Fibroblast of skin of right biceps (primary cell): ENCODE measurements at places on chromosomes 5 and 9.

- DNase-seq, result no peak
Observed at GRCh38 chr9:123426406-123426805, 70.4 kb downstream of the CRB2 start.

DNA sequence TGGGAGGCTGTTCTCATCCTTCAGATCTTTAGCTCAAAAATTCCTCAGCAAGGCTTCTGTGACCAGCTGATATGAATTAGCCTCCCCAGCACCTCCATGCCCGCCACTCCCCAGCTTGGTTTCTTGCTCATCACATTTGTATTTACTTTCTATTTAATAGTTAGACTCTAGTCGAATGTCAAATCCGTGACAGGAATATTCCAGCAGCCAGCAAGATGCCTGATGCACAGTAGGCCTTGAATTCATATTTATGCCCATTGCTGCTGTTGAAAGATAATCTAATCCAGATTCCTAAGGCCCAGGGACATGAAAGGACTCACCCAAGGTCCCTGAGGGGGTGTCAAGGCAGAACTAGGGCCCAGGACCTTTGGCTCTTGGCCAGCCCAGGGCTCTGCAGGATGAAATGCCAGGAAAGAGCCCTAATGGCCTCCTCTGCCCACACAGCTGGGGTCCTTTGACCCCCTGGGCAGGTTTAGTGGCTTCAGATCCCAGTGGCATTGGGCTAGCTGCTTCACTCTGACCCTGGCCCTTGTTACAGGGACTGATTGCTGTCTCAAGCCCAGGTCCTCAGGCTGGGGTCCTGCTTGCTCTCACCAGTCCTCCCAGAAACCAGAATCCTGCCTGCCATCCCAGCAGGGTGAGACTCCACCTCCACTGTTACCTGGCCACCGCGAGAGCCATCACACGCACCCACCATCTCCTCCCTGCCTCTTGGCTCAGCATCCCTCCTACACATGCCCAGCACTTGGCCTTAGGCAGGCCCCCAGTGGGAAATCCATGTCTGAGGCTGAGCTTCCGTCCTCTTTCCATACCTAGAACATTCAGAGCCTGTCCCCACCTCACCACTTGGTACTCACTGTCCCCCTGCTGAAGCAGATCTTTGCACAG, 7.3 kb downstream of the CSF1R start:
- no peak for DNase-seq

DNA sequence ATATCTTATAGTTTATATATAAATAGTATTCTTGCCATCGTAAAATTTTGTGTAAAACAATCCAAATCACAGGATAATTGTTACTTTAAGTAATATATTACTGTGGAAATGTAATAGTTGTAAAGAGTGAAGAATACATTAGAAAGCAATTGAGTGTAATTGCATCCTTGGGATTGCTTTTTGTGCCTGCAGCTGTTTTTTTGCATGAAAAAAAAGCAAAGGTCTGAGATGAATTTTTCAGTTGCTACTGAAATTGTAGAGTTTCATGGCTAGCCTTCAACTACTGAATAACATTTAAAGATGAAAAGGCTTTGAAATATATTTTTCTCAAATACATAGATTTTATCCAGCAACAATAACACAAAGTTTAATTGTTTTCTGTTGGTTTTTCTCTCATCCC, 232.0 kb upstream of the FAM174A start:
- no peak for DNase-seq

- peak; percentile 53 for DNase-seq
Observed at GRCh38 chr9:31140316-31140715, 1244.1 kb upstream of the ACO1 start.

- DNase-seq, result no peak
Observed at GRCh38 chr9:131411719-131412681, 18.1 kb downstream of the PRRC2B start.

GRCh38 chr5:133130387-133131118, 78.7 kb downstream of the HSPA4 start:
- DNase-seq, result peak; percentile 25

DNA sequence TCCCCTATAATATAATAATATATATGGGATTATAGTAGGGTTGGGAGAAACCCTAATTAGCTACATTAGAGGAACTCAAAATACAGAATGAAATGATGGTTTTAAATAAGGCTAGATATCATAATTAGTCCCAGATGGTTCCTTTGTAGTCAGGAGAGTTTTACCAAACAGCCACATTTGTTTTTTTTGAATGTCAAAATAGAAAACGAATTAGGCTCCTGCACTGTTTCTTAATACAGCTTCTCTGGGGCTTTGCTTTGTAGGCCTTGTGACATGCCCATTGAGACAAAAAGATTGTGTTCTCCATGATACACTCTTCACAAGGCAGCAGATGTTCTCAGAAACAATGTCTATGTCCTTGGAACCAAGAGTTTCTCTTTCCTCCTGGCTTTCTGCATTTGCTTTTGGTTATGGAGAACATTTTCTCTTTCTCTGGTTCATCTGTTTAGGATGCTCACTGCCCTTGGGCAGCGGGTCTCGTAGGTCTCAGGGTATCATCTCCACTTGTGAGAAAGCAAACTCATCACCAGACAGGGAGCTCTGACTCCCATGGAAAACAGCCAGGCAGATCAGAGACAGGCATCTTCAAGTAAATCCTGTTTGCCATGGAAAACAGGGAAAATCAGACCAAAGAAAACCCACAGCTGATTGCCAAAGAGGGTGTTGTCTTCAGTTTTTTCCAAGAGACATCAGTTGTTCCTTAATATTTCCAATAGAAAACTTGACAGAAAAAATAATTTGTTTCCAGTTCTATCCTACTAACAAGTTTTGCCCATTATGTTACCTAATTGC, 54.1 kb upstream of the RPS23 start:
- peak; percentile 49 for DNase-seq
